AG08396 (cell line): ENCODE measurements at places on chromosomes 16 and 17.

DNA sequence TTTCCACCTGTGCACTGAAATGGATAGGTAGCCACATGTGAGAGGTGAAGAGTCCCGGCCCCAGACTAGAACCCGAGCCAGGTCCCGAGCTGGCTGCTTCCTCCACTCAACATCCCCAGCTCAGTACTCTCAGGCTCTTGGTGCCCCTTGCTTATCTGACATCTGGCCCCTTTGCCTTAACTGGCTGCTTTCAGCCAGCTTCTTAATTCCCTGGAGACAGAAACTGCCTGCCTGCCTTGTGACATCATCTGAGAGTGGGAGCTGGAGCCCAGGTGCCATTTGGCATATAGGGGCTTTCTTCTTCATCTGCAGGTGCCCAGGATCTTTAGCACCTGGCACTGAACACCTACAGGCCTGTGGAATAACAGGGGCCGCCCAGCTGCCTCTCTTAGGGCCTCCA lies 8.9 kb downstream of the CHAD start:
- DNase-seq: peak; percentile 2

DNA sequence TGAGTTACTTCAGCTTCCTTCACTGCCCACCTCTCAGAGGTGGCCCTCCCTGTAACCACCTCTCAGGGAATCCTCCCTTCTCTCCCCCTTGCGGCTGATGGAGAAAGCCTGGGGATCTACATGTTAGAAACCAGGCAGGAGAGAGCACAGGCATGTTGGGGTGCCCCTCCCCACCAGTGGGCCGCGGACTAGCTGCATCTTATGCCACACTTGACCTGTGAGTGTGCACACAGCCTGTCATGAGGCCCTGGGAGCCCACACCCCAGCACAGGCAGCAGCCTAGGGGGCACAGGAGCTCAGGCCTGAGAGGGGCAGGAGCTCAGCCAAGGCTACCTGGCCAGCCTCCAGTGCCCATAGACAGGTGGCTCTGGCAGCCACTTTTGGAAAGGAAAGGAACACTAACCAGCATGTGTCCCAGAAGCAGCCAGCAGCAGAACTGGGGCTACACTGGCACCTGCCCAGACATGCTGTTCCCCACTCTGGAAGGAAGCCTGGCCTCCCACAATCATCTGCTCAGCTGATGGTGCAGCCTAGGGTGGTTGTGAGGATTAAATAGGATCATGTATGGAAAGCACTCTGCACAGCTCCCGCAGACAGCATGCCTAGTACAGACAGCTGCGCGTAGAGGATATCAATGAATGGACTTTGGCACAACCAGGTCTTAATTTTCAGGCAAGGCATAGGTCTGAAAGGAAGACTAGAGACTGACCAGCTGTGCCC lies 60.5 kb downstream of the TMEM132E start:
- no peak for DNase-seq

DNA sequence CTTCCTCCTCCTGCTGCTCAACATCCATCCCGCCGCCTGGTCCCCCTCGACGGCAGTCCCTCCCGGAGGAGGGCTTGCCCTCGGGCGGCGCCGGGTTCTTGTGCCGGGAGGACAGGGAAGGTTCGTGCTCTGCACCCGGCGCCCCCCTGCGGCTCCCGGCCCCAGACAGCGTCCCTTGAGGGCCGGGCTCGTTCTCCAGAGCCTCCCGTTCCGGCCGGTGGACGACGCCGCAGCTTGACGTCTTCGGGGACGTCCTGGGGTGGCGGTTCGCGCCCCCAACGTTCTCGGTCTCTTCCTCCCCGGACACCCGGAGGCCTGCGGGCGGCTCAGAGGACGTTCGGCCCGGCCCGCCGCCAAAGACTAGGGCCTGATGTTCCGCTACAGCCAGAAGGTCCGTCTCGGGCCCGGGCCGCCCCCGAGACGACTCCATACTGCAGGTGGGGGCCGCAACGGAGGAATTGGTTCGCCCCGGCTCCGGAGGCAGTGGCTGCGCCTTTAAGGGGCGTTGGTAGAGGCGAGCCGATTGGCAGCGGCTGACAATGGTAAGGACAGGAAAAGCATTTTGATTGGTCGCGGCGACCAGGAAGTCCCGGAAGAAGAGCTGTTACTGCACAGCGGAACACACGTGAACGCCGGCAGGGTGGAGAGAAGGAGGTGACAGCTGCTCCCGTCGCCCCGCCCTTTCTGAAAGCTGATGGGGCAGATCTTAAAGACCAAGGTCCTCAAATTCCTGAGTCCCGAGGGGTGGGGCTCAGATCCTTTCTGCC lies at the start of gene BORCS6:
Gene BORCS6 (minus strand): TSS at position 470 of the 767 bp plus-strand sequence. CDS start 40 bp downstream, at position 430.
- peak; percentile 94 for DNase-seq

- no peak for DNase-seq
Measured at GRCh38 chr17:80414508-80414802, 512 bp upstream of the ENDOV start.

GRCh38 chr16:11700264-11701029 lies 32.2 kb downstream of the SNN start:
- no peak for DNase-seq

GRCh38 chr17:17549732-17550366 lies 41.7 kb downstream of the PEMT start:
- DNase-seq: no peak

GRCh38 chr17:8122422-8122923 lies 1.4 kb downstream of the HES7 start:
- DNase-seq: peak; percentile 59

- no peak for DNase-seq
Measured at GRCh38 chr17:15480204-15480603, 12.8 kb upstream of the CDRT4 start.

GRCh38 chr17:50108556-50108955 lies 13.4 kb downstream of the PDK2 start:
- DNase-seq: no peak

- no peak for DNase-seq
Measured at GRCh38 chr17:7780736-7781135, 53.3 kb upstream of the KDM6B start.

- no peak for DNase-seq
Measured at GRCh38 chr16:2858245-2859025, 465 bp upstream of the PRSS22 start.

DNA sequence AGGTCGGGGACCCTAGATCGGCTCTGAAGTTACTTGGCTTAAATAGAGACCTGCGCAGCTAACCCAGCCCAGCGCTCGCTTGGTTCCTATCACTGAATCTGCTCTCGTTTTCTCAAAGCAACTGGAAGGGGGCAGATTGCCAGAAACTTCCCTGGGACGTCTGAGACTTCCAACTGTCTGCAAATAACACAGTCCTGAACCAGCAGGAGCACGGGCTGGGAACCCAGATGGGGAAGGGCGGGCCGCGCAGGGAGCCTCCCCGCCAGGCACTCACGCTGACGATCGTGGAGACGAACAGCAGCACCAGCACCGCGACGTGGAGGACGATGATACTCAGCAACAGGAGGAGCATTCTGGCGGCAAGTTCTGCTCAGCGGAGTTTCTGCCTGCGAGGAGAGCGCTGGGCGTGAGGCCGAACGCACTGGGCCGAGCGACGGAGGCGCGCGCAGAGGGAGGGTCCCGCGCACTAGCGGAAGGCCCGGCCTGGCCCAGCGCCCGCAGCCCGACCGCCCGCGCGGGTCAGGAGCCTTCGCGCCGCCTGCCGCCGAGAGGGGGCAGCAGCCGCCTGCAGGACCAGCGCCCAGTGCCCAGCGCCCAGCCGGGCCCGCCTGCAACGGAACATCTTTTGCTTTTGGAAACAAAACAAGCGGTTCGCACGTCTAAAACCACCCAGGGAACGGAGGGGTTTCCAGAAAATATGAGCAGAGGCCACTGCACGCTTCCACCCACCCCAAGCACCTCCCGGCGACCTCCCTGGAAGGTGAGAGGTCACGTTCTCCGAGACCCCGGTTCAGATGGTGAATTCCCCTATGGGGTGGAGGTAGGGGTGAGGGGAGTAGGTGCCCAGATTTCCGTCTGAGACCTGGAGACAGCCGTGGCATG lies 4.5 kb downstream of the PMP22 start:
- peak; percentile 92 for DNase-seq

GRCh38 chr17:81815646-81815986 lies 11.7 kb downstream of the GCGR start:
- DNase-seq: no peak

- DNase-seq: no peak
Measured at GRCh38 chr16:77376358-77376757, 58.5 kb downstream of the ADAMTS18 start.
